ENCODE measurements at places on chromosomes 5 and 9. TPM values are rescaled to one million over a fixed set of nuclear protein-coding genes. Genes with fewer than 3 reads are reported as not detected.

DNA sequence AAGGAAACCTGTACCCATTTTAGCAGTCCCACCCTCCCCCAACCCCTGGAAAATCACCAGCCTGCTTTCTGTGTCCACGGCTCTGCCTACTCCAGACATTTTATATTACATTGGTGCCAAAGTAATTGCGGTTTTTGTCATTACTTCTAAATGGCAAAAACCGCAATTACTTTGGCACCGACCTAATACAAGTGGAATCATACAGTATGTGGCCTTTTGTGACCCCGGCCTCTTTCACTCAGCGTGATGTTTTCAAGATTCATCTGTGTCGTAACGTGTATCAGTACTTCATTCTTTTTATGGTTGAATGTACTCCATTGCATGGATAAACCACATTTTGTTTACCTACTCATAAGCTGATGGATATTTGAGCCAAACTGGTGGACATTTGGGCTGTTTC, 9.7 kb upstream of the ORM1 start:
- no peak for DNase-seq

GRCh38 chr9:75699017-75699416, 191.5 kb upstream of the PCSK5 start:
- no peak for DNase-seq

DNA sequence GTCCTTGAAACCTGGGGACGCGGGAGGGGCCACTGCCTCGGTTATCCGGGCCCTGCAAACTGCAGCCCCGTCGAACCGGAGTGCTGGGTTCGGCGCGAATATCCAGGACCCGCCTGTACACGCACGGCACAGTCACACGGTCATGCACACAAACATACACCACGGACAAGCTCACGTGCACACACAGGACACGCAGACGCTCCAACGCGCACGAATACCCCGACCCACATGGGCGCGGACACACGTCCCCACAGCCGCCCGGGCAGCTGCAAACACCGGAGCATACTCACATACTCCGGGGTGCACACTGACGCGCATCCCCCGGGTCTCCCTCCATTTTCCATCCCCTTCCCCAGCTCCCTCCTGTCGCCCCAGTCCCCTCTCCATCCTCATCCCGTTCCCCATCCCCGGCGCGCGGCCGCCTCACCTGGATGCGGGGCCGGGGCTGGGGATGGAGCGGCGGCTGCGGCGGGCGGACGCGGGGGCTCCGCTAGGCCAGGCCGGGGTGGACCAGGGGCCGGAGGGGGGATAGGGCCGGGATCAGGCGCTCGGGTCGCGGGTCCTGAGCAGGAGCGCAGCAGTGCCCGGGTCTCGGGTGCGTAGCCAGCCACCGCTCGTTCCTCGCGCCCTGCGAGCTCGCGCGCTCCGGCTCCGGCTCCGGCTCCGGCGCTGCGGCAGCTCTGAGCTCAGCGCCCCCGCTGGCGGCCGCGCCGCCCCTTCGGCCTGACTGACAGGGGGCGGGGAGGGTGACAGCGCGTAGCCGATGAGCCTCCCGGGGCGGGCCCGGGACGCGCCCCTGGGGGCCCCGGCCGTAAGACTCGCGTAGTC, at the start of the genes EIF4E1B and SNCB:
TSS of gene EIF4E1B (plus strand) at position 823 of the 828 bp plus-strand sequence. CDS start 12,113 bp downstream, outside the sequence.
TSS of gene SNCB (minus strand) at position 682 of the 828 bp plus-strand sequence. CDS start 880 bp downstream, outside the sequence.
- no peak for DNase-seq

GRCh38 chr5:163248871-163249270, 188.5 kb upstream of the CCNG1 start:
- DNase-seq, result no peak

- no peak for DNase-seq
Observed at GRCh38 chr5:110836851-110837250, 98.0 kb downstream of the SLC25A46 start.

DNA sequence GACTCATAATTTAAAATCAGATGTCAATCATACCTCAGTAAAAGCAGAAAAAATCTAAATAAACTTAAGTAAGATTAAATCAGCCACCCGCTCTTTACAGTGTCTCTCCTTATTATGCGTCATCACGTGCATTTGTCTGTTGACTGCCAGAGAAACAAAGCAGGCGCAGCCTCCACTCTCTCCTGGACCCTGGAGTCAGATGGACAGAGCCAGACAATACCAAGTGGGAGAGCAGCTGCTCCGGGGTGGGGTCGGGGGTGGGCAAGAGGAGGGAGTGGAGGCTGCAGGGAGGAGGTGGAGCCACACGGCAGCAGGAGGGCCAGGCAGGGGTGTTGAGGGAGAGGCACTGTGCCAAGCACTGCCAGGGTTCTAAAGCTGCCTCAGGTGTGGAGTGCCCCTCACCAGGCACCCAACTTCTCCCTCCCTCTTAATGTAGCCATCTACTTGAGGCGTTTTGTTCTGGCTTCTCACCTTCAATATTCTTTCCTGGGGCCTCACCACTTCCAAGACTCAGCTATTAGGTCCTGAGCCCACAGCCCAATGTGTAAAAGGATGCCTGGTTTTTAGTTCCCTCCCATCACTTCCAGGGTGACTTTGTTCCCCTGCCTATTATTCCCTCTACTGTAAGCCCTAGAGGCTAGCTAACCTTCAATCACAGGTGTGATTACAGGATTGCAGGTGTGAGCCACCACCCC, 96.3 kb downstream of the GLDC start:
- no peak for DNase-seq

DNA sequence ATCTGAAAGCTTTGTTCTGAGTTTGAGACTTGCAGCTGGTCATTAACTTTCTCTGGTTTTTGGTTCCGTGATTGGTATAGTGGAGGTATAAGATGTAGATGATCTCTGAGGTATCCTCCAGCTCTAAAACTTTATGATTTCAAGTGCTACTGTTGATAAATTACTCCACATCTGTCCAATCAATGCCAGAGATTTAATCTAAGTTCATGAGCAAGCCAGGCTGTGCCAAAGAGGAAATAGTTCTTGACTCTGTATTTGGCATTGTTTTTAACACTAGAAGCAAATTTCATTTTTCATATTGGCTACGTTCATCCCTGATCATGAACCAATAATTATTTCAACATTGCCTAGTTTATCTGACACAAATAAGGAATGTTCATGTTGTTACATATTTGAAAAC, 28.5 kb upstream of the CHD1 start:
- no peak for DNase-seq

- DNase-seq, result no peak
Observed at GRCh38 chr5:162529886-162530285, 462.3 kb downstream of the GABRG2 start.

DNA sequence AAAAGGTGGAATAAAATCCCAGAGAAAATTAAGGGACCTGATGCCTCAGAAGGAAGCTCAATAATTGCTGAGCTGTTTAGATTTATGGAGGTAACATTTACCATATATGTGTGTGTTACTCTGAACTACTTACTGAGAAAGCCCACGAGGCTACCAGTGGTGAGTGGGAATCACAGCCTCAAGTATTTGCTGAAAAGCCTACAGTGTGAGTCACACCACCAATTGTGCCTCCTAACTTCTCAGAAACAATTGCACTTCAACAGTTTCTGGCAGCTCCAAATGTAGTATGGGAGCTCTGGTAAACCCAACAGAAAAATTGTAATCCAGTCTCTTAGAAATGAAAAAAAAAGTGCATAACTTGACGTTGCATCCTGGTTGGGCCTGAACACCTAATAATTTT, 551.6 kb downstream of the PRDM9 start:
- no peak for DNase-seq

The TTC23L gene
- under 0.01 TPM for total RNA-seq

The TAF11L11 gene
- not detected for total RNA-seq

Data from IMR-90 (cell line).